Cardiac muscle cell (in vitro differentiated cells and primary cell): ENCODE measurements at places on chromosomes 12 and 14. TPM values are rescaled to one million over a fixed set of nuclear protein-coding genes. Genes with fewer than 3 reads are reported as not detected.
A peak's percentile ranks its signal among the peaks of the same experiment; 100 is the strongest.

GRCh38 chr12:102757154-102757881 is 159.7 kb downstream of the PAH start:
- H3K4me3 ChIP-seq, result no peak overlapping the region
- no peaks in the 10 kb centered on the region for H3K27me3 ChIP-seq
- no peaks in the 10 kb centered on the region for H3K36me3 ChIP-seq
- DNase-seq, result no peak
- no peaks in the 10 kb centered on the region for H3K4me1 ChIP-seq
- H3K27ac ChIP-seq, result no peak overlapping the region

Gene IFNG
- total RNA-seq, result not detected in 2 replicates

Gene HOXC9
- total RNA-seq, result not detected in 2 replicates

Gene GAS2L3
- 1.1 and 13.9 TPM in 2 replicates for total RNA-seq

Gene TMEM119
- total RNA-seq, result 0.48 and 1.7 TPM in 2 replicates

- H3K4me3 ChIP-seq, result peak overlapping the region; percentile 1
- H3K4me1 ChIP-seq, result peaks cover 7% of the 10 kb centered on the region
- H3K27ac ChIP-seq, result no peak overlapping the region
- no peaks in the 10 kb centered on the region for H3K27me3 ChIP-seq
- DNase-seq, result peak; percentile 25
Measured at GRCh38 chr12:85835426-85836196, 598 bp downstream of the RASSF9 start.

Gene CLEC4C
- total RNA-seq, result not detected in 2 replicates

DNA sequence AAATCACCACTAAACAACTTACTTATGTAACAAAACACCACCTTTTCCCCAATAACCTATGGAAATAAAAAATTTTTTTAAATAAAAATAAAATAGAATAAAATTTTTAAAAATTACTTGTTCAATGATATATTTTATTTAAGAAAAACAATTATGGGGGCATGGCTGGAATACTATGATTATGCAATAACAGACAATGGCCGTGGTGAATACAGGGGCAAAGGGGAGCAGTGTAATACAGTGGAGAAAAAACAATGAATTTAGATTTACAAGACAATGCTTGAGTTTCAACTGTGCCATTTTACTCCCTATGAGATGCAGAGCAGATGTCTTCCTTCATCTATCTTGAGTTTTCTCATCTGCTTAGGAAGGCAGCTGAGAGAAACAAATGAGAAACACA is 72.9 kb downstream of the BLTP3B start:
- DNase-seq, result no peak
- H3K36me3 ChIP-seq, result peaks cover 20% of the 10 kb centered on the region
- H3K4me3 ChIP-seq, result no peak overlapping the region
- no peak overlapping the region for H3K27ac ChIP-seq
- no peaks in the 10 kb centered on the region for H3K27me3 ChIP-seq
